T-helper 17 cell (primary cell): ENCODE measurements at places on chromosomes 7 and 10. TPM values are rescaled to one million over a fixed set of nuclear protein-coding genes. Genes with fewer than 3 reads are reported as not detected.

The CTTNBP2 gene
- total RNA-seq: 0.39 TPM

The SOSTDC1 gene
- total RNA-seq: not detected

DNA sequence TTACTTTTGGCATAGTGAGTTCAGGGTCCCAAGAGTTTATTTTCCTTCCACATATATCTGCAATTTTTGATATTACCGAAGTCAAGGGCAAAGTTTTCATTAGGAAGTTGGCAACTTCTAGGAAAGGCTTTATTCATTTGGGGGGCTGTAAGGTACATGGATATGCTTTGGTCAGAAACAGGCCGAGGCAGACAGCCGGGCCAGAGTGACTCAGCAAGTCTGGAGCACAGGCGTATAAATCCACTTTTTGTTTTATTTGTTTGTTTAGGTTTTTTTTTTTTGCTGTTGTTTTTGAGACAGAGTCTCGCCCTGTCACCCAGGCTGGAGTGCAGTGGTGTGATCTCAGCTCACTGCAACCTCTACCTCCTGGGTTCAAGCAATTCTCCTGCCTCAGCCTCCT, 3.7 kb downstream of the ZNF680 start:
- DNase-seq: no peak

DNA sequence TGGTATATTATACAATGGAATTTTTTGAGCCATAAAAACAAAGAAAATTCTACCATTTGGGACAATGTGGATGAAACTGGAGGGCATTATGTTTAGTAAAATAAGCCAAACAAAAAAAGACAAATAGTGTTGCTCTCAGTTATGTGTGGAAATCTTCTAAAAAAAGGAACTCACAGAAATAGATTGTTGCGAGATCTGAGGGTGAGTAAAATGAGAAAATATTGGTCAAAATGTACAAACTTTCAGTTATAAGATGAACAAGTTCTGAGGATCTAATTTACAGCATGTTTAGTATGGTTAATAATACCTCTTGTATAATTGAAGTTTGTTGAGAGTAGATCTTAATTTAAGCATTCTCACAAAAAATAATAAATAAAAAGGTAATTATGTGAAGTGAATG, 291.2 kb downstream of the KIF20B start:
- DNase-seq: no peak

The HOXA4 gene
- not detected for total RNA-seq
